Subcutaneous preadipocyte (primary cell): ENCODE measurements at places on chromosomes 12 and 14. TPM values are rescaled to one million over a fixed set of nuclear protein-coding genes. Genes with fewer than 3 reads are reported as not detected.

PMEL gene
- total RNA-seq = 0.78 and 1.5 TPM in 2 replicates

CELA1 gene
- total RNA-seq = not detected in 2 replicates

IFI27 gene
- 17.2 and 29.0 TPM in 2 replicates for total RNA-seq

GRIN2B gene
- total RNA-seq = not detected in 2 replicates

TAS2R19 gene
- total RNA-seq = 3.3 and 5.5 TPM in 2 replicates

NKX2-1 gene
- not detected in 2 replicates for total RNA-seq

MYH6 gene
- total RNA-seq = not detected in 2 replicates

SLC15A5 gene
- not detected in 2 replicates for total RNA-seq

ART4 gene
- not detected in 2 replicates for total RNA-seq

KRT83 gene
- total RNA-seq = not detected in 2 replicates

ERG28 gene
- 10.3 and 11.1 TPM in 2 replicates for total RNA-seq

SPX gene
- under 0.01 and 0.98 TPM in 2 replicates for total RNA-seq

MUCL1 gene
- total RNA-seq = not detected in 2 replicates

FRS2 gene
- total RNA-seq = 23.1 and 23.7 TPM in 2 replicates

CD69 gene
- total RNA-seq = not detected in 2 replicates

SFSWAP gene
- 25.0 and 34.0 TPM in 2 replicates for total RNA-seq

TOGARAM1 gene
- 15.1 and 19.9 TPM in 2 replicates for total RNA-seq

ISM2 gene
- total RNA-seq = not detected in 2 replicates

CGRRF1 gene
- 7.0 and 10.2 TPM in 2 replicates for total RNA-seq

C3AR1 gene
- total RNA-seq = under 0.01 and 0.20 TPM in 2 replicates

SOAT2 gene
- total RNA-seq = under 0.01 TPM in 1 of 2 replicates, not detected in the other

SELPLG gene
- total RNA-seq = 0.73 and 0.98 TPM in 2 replicates

WNT1 gene
- total RNA-seq = not detected in 2 replicates

PPM1H gene
- under 0.01 and 0.59 TPM in 2 replicates for total RNA-seq

TAS2R46 gene
- 2.2 TPM in 2 replicates for total RNA-seq

SDS gene
- total RNA-seq = not detected in 2 replicates
